Amniotic stem cell (primary cell): ENCODE measurements at places on chromosomes 6 and 20.

DNA sequence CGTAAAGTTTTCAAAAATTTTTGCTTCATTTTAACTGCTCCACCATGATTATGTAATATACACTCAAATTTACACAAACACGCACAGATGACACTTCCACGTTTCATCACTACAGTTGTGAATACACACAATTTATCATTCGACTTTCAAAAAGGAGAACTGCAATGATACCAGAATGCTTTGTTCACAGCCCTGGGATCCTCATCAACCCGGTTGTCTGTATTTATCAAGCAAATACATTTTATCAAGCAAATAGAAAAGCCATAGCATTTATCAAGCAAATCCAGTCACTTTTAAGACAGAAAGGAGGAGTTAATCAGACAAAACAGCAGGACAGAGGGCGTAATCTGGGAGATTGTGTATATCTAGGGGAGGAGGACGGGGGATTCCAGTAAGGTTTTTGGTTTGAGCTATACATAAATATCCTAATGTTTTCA lies 20.3 kb upstream of the ABT1 start:
- DNase-seq = no peak

DNA sequence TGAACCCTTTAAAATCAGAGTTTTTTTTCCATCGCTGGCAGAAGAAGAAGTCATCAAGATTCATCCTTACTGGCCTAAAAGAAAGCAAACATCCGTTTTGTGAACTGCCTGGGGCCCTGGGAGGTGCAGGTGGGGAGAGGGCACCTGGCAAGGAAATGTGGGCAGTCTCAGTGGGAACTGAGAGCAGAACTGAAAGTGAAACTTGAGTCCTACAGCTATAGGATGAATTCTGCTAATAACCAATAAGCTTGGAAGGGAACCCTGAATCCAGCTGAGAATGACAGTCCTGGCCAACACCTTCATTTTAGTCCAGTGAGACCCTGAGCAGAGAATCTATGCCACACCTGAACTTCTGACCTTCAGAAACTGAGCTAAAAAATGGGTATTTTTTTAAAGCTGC lies 130.1 kb upstream of the ASCC3 start:
- DNase-seq = no peak

DNA sequence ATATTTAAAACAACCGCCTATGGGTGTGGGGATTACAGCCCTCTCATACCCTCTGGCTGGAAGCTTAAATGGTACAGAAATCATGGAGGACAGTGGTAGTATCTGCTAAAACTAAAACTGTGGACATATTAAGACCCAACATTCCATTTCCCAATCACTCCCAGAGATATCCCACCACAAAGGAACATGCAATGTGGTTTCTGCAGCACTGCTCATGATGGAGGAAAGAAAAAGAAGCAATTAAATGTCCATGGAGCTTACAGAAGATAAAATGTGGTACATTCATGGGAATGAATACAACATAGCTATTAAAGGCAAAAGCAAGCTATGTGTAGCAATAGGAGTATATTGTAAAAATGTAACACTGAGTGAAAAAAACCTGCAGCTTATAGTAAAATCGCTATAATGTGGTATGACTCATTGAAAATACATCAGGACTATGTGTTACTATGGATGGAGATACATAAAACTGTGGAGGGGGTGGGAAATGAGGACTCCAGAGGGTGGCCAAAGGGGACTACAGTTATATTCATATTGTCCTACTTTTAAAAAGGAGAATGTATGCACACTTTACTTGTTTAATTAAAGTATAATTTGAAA lies 22.9 kb upstream of the NNAT start:
- DNase-seq = no peak

- DNase-seq = peak; percentile 53
Measured at GRCh38 chr20:38222231-38222922, 38.2 kb downstream of the KIAA1755 start.

DNA sequence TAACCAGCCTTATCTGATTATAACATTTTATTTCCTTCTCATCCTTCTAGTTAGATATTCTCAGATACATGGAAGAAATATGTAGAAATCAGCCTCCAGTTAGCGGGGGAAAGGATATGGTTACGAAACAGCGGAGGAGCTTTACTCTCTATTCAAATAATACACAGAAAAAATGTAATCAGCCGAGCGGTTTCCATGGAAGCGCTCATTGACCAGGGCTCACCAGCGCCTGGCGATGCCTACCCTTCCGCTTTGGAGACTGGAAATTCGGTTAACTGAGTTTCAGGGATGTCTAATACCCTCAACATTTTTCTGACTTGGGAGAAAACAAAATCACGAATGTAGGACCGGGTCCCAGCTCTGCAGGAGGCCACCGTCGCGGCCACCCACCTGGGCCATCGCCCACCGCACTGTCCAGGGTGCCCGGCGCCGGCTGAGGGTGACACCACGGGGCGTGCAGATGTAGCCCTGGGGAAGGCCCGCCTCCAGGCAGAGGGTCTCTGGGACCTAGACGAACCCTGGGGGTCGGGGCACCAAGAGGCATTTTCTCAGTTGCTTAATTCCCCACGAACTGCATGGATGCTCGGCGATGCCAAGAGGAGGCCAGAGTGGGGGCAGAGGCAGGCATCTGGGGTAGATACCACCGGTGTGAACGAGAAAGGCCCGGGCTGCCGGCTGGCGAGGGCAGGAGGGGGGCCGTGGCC lies 1.7 kb downstream of the PRR18 start:
- no peak for DNase-seq

DNA sequence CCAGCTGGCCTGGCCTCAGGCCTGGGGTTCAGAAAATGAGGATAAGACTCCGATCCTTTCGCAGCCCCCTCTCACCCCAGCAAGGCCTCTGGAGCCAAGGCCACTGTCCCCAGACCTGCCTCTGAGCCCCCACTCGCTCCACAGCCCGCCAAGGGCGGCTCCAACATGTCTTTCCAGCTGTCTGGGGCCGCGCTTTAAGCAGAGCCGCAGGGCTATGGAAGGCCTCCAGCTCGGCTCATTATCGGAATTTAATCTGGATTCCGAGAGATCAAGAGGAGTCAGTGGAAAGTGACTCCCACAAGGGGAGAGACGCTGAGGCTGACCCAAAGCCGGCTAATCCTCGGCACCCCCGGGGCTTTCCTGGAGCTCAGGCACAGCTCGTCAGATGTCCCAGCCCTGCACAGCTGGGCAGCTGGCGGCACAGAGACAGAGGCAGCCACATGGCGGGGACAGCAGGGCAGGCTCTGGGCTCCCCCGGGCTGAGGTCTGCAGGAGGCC lies 41.8 kb downstream of the BMP7 start:
- DNase-seq = no peak

DNA sequence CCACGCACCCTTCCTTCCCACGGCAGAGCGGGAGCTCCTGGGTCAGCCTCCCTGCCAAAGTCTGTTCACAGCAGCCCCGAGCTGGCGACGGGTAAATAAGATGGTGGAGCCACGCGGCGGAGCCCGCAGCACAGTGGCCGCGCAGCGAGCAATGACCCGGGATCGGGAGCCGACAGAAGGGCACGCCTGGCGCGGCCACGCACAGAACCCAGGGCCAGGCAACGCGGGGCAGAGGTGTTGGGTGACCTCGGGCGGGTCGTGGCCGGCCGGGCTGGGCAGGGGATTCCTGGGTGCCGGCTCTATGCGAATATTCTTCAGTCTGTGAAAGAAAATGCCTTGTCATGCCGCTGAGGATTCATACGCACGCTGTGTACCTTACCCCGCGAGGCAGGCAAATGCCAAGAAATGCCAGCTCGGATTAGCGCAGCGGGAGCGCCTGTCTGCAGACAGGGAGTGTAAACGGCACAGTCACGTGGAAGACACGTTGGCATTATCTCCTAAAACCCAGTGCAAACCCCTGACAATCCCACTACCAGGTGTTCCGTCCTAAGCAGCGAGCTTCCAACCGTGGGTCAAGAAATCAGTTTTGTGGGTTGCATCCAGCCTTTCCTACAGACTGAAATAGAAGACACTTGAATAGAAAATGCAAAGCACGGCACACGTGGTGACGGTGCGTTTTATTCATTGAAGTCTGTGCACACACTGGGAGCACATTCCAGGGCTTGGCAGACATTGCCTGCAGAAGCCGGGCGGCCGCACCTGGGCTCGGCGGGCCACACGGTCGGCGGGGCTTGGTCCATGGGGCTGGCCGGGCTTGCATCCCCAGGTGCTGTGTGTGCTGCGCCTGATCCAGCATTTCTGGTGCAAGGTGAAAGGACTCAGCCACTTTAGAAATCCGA lies 18.3 kb downstream of the CHRNA4 start:
- DNase-seq = no peak

DNA sequence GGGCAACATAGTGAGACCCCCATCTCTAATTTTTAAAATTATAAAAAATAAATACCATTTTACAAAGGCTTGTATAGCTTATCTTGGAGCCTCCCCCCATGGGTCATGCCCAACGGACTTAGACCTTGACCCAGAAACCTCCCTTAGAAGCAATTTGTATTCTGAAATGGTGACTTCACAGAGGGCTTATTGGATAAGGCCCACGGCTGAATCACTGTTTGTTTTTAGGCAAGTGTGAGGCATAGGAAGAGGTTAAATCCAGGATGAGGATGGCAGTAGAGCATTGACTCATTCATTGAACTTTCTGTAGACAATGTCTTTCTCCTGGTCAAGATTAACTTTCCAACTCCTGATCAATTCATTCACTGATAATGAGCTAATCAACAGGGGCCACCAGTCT lies 6.2 kb upstream of the SNAI1 start:
- DNase-seq = no peak

DNA sequence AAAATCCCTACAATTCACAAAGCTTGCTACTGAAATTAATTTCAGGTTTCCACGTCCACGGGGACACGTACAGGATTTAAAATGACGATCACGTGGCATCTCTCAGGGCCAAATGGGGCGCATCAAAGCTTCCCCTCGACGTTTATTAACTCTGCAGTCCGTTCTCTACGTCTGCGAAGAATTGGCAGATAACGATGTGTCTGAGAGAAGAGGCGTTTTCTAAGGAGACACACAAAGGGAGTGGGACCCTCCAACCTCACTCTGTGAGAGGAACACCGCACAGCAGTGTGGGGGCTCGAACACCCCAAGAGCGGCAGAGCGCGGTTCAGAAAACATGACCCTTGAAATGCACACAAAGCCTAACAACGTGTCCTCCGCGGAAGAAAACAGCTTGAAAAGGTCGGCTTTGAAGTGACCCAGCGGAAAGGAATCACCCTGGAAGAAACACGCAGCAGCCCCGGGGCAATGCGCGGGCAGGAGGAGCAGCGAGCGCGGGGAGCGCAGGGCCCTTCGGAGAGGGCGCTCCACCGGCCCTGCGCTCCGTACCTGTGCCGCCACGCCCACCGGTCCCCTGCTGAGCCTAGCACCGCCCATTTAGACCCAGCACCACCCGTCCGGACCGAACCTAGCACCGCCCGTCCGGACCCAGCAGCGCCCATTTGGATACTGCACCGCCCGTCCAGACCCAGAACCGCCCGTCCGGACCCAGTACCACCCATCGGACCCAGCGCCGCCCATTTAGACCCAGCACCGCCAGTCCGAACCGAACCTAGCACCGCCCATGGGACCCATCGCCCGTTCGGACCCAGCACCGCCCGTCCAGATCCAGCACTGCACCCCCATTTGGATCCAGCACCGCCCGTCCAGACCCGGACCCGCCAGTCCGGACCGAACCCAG lies 1.1 kb upstream of the AFDN start:
- peak; percentile 18 for DNase-seq

- DNase-seq = no peak
Measured at GRCh38 chr6:33610779-33611732, 10.1 kb upstream of the ITPR3 start.

DNA sequence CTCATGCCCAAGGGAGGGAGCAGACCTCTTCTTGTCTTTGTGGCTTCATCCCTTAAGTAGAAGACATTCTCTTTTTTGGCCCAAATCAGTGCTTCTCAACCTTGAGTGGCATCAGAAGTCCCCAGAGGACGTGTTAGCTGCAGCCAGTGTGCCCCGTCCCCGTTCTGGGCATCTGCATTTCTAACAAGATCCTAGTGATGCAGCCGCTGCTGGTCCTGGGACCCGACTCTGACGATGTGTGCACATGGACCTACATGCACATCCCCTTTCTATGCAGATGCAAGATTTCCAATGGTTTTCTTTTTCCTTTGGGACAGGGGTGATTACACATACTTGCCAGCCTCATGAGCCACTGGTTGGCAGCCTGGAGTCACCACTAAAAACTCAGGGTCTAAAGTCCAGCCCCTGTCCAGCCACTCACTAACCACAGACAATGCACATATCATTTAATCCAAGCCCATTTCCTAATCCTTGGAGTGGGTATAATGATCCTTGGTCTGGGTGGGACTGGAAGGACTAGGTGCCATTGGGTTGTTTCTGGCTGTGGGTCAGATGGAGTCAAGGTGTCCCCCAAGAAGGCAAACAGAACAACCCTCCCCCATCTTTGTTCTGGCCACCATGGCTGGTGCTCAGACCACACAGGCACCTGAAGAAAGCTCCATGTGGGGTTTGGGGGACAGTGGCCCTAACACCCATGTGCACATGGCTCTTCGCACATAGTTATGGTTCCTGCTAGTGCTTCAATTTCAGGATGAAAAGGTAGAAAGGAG lies 6.4 kb downstream of the ACSS1 start:
- DNase-seq = no peak

- no peak for DNase-seq
Measured at GRCh38 chr20:55761100-55761499, 244.2 kb downstream of the CBLN4 start.

DNA sequence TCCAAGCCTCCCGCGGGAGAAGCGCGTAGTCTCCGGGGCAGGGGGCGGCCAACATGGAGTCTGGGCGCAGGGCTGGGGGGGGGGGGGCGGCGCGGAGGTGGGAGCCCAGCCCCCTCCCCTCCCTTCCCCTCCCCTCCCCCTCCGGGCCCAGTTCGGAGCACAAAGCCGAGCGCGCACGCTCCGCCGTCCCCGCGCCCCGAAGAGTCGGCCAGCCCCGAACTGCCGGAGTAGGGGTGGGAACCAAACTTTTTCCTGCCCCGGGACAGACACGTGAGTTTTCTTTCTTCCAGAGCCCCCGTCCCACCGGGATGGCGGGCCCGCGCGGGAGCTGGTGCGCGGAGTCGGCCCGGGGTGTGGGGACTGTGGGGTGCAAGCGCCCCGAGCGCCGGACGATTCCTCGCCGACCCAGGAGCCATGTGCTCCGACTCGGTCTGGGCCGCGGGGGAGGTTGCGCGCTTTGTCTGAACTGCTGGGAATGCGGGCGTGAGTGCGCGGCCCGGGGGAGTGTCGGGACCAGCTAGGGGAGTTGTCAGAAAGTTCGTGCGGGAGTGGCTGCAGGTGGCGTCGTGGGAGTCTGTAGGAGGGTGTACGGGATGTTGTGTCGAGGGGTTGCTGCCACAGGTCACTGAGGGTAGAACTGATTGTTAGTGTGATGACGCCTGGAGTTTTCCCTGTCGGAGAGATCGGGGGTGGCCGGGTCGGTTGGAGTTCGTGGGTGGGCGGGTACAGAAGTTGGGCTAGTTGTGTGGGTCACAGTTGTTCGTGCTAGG lies 1.2 kb downstream of the TGIF2 start:
- no peak for DNase-seq

GRCh38 chr20:24989162-24989561 lies 3.4 kb downstream of the APMAP start:
- DNase-seq = no peak

GRCh38 chr20:958936-959815 lies 42.9 kb downstream of the RSPO4 start:
- DNase-seq = no peak

GRCh38 chr6:56749632-56750151 lies 107.0 kb upstream of the DST start:
- peak; percentile 69 for DNase-seq

GRCh38 chr20:21614980-21615379 lies 90.5 kb upstream of the PAX1 start:
- DNase-seq = no peak
